Kidney glomerular epithelial cell (primary cell): ENCODE measurements at places on chromosomes 1 and 21.

DNA sequence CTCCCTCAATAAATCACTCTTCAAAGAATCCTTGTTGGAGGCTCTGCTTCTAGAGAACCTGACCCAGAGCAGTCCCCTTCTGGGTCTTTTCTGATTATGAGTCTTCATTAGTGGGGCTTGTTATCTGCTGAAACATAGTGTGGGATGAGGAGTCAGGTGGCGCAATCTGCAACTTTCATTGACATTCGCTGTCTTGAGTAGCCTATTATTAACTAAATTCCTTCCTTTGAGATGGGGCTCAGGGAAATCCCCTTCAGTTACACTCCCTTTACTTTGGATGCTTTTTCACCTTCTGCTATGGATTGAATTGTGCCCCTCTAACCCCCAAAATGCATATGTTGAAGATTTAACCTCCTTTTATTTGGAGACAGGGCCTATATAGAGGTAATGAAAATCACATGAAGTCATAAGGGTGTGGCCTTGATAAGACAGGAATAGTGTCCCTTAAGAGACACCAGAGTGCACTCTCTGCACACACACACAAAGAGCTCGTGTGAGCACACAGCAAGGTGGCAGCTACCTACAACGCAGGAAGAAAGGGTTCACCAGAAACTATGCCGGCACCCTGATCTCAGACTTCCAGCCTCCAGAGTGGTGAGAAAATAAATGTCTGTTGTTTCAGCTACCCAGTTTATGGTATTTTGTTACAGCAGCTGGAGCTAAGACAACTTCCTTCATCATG lies 19.5 kb downstream of the DIO1 start:
- DNase-seq = no peak

DNA sequence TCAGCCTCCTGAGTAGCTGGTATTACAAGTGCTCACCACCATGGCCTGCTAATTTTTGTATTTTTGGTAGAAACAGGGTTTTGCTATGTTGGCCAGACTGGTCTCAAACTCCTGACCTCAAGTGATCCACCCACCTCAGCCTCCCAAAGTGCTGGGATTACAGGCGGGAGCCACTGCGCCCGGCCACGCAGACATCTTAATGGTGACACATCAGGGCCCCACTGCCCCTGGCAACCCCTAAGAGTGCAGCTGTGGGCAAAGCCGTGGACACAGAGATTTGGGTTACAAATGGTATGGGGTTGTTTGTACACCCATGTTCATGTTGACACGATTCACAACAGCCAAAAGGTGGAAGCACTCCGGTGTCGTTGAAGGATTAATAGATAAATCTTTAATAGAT lies 29.8 kb downstream of the IFNGR2 start:
- DNase-seq = no peak

- DNase-seq = peak; percentile 23
Observed at GRCh38 chr1:35808450-35809113, 766 bp downstream of the AGO4 start.

DNA sequence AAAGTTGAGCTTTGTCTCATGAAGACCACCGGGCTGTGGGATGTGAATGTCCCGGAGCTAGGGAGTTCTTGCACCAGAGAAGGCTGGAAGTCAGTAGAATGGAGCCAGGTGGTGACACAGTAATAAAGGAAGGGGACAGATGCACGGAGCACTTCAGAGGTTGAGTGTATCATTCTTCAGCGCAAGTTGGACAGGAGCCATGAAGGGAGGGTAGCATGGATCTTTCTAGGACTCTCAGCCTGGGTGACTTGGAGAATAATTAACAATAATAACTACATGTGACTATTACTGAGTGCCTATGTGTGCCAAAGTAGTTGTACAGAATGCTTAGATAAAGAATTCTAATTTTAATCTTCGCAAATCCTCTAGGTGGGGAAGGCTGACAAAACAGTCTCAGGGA lies 258.7 kb upstream of the AJAP1 start:
- peak; percentile 61 for DNase-seq

DNA sequence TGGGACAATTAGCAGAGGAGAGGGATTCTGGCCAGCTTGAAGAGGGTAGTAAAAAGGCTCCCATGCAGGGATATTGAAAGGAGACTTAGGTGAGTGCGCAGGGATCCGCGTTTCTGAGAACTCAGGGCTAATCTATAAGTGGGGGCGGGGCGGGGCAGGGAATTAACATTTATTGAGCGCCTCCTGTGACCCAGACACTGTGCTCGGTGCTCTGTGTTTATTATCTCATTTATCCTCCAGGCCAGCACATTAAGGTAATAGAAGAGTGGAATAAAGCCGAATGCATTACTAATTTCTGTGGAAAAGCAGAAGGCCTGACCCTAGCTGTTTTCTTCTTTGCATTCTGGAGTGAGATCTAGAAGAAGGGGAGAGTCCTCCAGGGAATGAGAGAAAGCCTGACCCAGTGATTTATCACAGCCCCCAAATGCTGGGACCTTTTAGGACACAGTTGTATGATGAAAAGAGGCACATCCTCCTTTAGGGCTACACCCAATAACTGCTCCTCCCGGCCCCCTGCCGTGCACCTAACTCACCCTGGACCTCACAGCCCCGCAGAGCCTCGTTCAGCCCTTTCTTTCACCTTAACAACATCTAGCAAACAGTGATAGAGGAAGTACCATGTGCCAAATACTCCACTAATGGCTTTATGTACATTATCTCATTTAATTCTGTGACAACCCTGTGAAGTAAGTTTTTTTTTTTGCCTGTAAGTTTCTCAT lies 317.6 kb downstream of the PBX1 start:
- DNase-seq = no peak

GRCh38 chr1:119829625-119830024 lies 18.4 kb upstream of the REG4 start:
- DNase-seq = no peak

- peak; percentile 32 for DNase-seq
Observed at GRCh38 chr1:212062832-212063438, 27.4 kb downstream of the DTL start.

GRCh38 chr21:29419422-29419821 lies 120.7 kb downstream of the BACH1 start:
- no peak for DNase-seq

GRCh38 chr1:21547876-21548275 lies 38.7 kb downstream of the ALPL start:
- DNase-seq = no peak

DNA sequence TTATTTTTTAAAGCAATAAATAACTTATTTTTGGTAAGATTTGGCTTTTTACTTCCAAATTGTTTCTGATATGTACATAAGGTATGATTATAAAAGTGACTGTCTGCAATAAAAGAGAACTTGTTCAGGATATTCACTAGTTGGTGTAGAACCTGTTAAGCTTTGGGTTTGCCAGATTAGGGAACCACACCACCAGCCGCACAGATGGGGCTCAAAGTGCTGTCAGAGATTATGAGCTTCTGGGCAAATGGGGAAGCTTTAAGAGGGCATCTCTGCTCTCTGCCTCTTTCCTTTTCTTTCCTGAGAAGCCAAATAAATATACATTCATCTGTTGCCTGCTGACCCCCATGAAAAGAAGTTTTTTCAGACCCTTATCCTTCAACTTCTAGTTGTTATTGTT lies 25.4 kb downstream of the IVNS1ABP start:
- DNase-seq = no peak

DNA sequence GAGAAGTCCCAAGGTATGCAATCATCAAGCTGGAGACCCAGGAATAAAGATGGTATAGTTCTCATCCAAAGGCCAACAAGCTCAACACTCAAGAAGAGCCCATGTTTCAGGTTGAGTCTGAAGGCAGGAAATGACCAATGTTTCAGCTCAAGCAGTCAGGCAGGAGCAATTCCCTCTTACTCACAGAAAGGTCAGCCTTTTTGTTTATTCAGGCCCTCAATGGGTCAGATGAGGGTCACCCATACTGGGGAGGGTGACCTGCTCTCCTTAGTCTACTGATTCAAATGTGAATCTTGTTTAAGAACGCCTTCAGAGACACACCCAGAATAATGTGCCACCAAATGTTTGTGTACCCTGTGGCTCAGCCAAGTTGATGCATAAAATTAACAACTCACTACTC lies 262.4 kb downstream of the USP25 start:
- DNase-seq = peak; percentile 34

DNA sequence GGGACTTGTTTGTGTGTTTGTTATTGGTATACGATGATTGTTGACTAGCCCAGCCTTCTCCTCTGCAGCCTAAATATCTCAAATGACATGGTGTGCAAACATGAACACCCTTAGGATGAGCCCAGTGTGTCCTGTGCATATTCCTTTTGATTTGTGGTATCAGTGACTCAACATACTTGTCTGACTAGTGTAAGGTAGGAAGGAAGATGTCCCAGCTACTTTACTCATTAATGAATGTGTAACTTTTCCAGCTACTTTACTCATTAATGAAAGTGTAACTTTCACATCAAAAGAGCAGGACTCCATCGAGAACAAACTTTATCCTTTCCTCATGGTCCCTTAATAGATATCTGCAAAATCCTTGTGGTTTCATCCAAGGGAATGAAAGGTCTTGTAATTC lies 2.7 kb upstream of the ZNF692 start:
- peak; percentile 22 for DNase-seq

DNA sequence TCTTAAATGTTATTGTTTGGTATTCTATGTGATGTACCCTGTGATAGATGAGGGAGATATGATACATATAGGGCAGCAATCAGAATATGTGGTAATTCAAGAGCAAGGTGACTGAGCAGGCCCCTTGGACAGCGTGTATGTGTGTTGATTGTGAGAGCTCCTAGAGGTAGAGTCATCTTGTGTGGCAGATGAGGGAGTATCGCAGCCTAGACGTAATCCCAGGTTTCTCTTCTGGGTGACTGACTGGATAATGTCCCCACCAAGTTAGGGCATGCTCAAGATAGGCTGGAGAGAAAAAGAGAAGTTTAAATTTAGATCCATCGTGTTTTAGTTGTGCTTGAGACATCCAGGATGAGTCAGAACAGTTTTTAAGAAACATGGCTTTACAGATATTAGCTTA lies 185.3 kb downstream of the ZP4 start:
- no peak for DNase-seq

- no peak for DNase-seq
Observed at GRCh38 chr1:23824711-23825075, 536 bp downstream of the HMGCL start.

- peak; percentile 91 for DNase-seq
Observed at GRCh38 chr1:17239420-17239819, 9.5 kb upstream of the PADI3 start.
